ENCODE measurements at places on chromosomes 2 and 18. TPM values are rescaled to one million over a fixed set of nuclear protein-coding genes. Genes with fewer than 3 reads are reported as not detected.

GRCh38 chr2:46377666-46378560 is 80.7 kb downstream of the EPAS1 start:
- DNase-seq: no peak

DNA sequence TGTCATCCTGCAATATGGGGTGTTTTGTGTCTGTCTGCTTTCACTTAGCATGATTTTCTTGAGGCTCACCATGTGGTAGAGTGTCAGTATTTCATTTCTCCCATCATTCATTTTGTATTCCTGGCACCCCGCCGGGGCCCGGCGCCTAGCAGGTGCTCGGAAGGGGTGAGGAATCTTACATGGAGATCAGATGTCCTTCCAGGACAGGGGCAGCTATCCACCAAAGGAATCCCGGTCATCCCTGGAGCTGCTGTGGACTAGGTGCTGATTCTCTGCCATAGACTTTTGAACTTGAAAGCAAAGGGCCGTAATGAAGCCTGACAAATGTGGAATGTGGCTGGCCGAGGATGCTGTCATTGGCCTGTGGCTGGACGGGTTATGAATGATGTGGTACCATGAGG is 2.4 kb downstream of the PRELID3A start:
- DNase-seq: no peak

- DNase-seq: no peak
Observed at GRCh38 chr2:212609479-212609878, 70.9 kb upstream of the ERBB4 start.

IRS1 gene
- 11.3 TPM for total RNA-seq

- no peak for DNase-seq
Observed at GRCh38 chr2:10541081-10541480, 93.0 kb upstream of the ODC1 start.

- DNase-seq: no peak
Observed at GRCh38 chr18:51275712-51276476, 78.4 kb upstream of the MEX3C start.

RRM2 gene
- total RNA-seq: 8.4 TPM

ANKRD30B gene
- not detected for total RNA-seq

DNA sequence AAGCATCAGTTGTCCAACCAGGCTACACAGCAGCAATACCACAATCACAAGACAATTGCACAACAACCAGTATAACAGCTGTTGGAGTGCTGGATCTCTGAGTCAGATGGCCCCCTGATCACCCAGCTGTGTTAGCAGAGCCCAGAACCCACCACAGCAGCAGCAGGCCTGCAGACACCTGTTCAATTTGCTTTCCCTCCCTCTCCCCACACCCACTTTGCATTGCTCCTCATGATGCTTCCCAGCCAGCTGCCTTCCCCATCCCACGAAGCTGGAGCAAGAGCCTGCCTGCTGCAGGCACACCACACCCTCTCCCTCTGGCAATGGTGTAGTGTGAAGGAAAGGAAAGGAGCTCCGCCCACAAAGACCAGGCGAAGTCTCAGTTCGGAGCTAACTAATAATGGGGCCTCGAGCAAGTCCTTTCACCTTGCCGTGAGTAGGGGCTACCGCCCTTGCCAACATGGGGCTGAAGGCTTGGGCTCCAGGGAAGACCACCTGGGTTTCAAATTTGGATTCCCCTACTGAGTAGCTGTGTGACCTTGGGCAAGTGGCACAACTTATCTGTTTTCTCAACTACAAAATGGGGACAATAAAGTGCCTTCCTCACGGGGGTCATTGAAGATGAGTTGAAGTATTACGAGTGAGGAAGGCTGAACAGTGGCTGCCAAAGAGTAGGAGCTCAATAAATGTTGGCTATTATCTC is 19.4 kb upstream of the ZBTB7C start:
- DNase-seq: no peak

DNER gene
- total RNA-seq: 1.2 TPM

GRCh38 chr2:236813766-236814165 is 244.1 kb downstream of the ACKR3 start:
- DNase-seq: no peak

- DNase-seq: no peak
Observed at GRCh38 chr2:191173206-191173605, 22.4 kb upstream of the STAT4 start.

- peak; percentile 65 for DNase-seq
Observed at GRCh38 chr2:136116813-136117390, 1.0 kb downstream of the CXCR4 start.

DNA sequence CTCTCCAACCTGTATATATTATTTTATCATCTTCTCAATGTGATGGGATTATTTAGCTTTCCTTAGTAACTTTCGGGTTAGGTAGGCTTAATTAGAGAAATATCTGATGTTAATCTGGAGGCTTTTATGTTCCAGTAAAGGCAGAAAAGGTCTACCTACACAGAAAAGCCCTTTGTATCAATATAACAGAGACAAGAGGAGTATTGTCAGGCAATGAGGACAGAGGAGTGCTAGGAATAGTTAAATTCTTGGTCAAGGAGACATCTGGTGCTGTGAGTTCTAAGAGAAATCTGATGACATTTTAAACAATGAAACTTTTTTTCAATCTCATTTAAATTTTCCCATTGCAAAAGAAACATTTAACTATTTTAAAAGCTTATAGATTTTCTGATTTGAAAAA is 36.1 kb downstream of the DPP4 start:
- no peak for DNase-seq

CBLN2 gene
- not detected for total RNA-seq

DNA sequence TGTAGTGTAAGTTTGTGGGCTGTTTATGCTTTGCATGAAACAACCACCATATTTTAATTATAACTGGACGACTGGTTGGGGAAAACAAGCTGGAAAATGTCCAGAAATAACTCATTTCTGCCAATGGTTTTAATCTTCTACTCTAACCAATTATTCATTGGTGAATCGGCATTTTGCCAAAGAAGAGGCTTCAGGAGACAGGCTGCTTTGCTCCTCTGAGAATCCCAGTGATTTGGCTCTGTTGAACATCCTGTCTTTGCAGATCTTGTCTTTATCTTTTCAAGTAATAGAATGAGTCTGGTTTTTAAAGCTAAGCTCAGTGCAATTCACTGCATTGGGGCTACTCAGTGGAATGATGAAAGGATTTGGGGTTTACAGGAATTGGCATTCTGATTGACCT is 109.6 kb downstream of the APOB start:
- no peak for DNase-seq

TMEM182 gene
- 3.7 TPM for total RNA-seq

DNA sequence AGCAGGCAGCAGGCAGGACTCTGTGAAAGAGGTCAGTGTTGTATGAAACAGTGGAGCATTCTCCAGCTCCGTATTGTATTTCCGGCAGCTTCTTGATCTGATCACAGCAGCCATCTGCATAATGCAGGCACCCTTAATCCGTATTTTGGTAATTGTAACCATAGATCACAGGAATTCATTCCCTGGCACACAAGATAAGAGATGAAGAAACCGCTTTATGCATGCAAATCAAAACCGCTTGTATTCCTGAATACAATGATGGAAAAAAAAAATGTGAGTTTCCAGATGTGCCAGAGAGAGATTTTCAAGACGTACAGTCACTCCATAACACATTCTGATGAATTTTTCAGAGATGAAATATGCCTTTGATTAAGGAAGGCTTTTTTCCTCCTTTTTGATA is 221.3 kb downstream of the ACKR3 start:
- no peak for DNase-seq

- no peak for DNase-seq
Observed at GRCh38 chr18:36350839-36351469, 53.4 kb downstream of the FHOD3 start.

- no peak for DNase-seq
Observed at GRCh38 chr18:53795061-53795460, 429.4 kb downstream of the MBD2 start.

LHCGR gene
- total RNA-seq: 0.30 TPM

CIAO1 gene
- 62.3 TPM for total RNA-seq

EIF5B gene
- total RNA-seq: 31.0 TPM

DNA sequence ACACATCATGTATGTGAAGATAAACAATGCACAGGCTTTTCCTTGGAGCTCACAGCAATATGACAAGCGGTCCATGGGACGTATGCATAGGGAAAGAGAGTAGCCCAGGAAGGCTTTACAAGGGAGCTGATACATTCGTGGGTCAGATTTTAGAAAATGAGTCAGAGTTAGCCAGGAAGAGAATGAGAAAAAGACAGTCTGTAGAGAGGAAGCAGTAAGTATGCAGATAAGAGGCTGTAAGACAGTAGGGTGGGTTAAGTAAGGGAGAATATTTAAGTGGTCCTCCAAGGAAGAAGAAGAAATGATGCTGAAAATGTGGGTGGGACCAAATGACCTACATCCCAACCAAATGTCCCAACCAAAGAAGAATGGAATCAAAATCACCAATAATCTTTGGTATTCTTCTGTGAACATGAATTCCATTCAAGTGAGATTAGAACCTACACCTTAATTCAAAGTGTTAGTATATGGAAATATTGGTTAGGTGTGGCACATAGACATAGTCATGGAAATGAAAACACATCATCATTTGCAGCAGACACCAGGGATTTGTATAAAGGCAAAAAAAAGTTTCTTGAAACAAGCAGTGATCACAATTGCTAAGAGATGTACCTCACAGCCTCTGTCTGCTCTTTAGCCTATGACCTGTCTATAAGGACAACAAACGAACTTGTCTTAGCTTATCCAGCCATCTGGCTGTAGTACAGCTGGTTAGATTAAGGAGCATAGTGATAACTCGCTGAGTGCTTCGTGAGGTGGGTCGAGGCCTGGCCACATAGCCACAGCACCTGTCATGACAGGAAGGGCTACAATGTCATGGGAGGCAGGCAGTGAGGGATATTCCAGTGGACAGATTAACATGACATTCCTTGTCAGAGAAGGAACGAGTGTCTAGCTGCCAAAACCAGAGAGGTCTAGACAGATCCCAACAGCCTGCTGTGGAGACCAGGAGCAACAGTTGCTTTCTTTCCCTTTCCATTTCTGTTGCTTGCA is 133.6 kb downstream of the ALK start:
- no peak for DNase-seq

SERPINB3 gene
- not detected for total RNA-seq

DNA sequence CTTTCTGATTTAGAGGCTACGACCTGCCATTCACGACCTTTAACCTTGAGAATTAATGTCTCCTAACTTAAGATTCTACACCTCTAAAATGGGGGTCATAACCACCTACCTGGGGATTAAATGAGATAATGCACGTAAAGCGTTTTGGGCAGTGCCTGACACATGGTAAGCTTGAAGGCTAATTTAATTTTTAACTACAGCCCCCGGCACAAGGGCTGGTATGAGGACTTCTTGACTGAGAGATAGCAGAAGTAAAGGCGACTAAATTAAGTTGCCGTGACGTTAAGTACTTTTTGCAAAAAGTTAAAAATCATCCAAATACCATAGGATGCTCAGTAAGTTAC is 549 bp downstream of the MRPL35 start:
- DNase-seq: no peak

GRCh38 chr2:239316562-239317465 is 84.0 kb downstream of the HDAC4 start:
- peak; percentile 74 for DNase-seq

SLC9A4 gene
- total RNA-seq: not detected

- no peak for DNase-seq
Observed at GRCh38 chr2:233375490-233376314, 21.4 kb downstream of the DGKD start.

- DNase-seq: no peak
Observed at GRCh38 chr2:232744963-232745362, 31.4 kb downstream of the KCNJ13 start.

DNA sequence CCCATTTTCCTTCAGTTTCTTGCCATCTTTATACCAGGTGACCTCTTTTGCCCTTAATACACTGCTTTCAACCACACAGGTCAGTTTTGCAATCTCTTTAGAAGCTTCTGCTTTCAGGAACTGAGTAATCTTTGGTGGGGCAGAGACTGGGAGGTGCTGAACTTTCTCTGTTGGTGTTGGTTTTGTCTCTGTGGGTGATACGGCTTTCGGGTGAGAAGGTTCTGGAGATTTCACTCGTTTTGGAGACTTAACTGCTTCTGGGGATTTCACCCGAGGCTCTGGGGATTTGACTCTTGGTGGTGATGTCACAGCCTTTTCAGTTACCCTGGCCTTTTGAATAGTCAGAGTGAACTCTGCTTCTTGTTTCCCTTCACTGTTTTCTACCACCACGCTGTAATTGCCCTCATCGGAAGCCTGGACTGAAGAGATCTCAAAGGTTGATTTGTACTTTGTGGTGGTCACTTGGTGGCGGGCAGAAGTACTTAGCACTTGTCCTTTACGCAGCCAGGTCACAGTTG is 50.4 kb downstream of the PLEKHA3 start:
- no peak for DNase-seq

DNA sequence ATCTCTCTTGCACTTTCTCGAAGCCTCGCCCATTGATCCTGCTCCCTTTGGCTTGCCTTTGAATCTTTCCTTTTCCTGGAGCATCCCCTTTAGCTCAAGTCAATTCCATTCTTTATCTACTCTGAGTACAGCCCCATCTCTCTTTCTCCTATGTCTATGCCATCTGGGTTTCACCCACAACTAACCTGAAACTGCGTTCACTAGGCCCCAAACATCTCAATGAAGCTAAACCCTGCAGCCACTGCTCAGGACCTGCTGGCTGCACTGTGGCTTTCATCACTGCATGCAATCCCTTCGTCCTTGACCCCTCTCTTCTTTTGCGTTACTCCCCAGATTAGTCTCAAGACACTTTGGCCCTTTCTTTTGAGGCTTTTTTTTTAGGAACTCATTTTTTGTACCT is 81.6 kb upstream of the CYRIA start:
- DNase-seq: no peak

SFTPB gene
- 12,584 TPM for total RNA-seq

DNA sequence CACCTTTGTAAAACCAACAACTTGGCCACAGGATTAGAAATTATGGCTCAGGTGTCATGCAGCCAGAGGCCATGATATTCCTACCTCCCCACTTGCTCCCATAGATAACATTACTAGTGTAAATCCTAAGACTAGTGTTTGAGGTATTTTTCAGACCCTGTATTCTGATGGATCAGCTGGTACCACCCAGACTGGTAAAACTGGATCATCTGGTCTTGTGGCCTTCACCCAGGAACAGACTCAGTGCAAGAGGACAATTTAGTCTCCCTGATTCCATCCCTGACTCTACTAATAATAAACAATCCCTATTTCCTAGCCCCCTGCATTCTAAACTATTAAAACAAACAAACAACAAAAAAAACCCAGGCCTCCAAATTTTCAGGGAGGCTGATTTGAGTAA is 121.0 kb downstream of the ALPK2 start:
- DNase-seq: no peak

- DNase-seq: no peak
Observed at GRCh38 chr2:46936566-46936965, 21.0 kb upstream of the MCFD2 start.

Measured in lower lobe of right lung (tissue), 2 donors.